Esophagus muscularis mucosa (tissue), 4 donors: ENCODE measurements at places on chromosomes 11 and 22. TPM values are rescaled to one million over a fixed set of nuclear protein-coding genes. Genes with fewer than 3 reads are reported as not detected.

IGF2 gene
- 59.6 TPM for total RNA-seq

DNA sequence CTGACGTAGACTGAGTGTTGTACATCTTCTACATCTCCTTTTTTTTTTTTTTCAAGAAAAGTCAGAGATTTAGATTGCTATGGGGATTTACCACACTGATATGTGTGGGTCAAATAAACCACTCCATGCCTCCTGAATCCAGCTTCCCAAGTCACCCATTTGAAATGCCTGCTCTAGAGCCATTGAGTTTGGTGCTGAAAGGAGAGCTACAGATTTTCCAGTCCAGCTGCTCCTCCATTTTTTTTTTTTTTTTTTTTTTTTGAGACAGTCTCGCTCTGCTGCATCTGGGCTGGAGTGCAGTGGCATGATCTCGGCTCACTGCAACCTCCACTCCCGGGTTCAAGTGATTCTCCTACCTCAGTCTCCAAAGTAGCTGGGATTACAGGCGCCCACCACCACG is 115.2 kb upstream of the TIMP3 start:
- no peaks in the 10 kb centered on the region for H3K27me3 ChIP-seq
- H3K36me3 ChIP-seq = no peaks in the 10 kb centered on the region
- no peak overlapping the region for H3K4me3 ChIP-seq

DNA sequence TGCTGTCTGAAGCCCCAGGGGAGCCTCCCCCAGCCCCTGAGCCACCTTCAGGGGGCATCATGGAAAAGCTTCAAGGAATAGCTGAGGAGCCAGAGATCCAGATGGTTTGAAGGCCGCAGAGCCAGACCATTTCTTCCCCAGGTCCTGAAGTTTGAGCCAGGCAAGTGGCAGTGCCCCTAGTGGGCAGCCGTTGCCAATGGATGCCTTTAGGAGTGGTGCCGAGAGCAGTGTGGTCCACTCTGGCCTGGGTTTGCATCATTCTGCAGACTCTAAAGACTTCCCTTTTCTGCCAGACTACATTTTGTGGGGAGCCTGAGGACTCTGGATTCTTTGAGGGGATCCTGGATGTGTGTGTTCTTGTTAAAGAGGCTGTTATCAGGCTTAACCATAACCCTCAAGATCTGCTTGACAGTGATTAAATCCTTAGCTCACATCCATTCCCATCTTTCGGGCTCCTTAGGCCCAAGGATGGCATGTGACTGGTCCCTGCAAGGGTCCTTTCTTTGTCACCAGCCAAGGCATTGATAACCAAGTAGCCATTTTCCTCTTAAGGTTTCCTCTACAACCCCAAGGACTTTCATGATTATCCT is 13.1 kb downstream of the HINFP start:
- H3K27ac ChIP-seq = no peak overlapping the region
- no peaks in the 10 kb centered on the region for H3K27me3 ChIP-seq
- no peaks in the 10 kb centered on the region for H3K4me1 ChIP-seq
- H3K4me3 ChIP-seq = no peak overlapping the region
- no peak for DNase-seq
- peaks cover 51% of the 10 kb centered on the region for H3K36me3 ChIP-seq

- H3K27me3 ChIP-seq = no peaks in the 10 kb centered on the region
- H3K27ac ChIP-seq = peak overlapping the region; percentile 100
- peaks cover 82% of the 10 kb centered on the region for H3K36me3 ChIP-seq
- H3K4me1 ChIP-seq = peaks cover 74% of the 10 kb centered on the region
- DNase-seq = no peak
These were observed 4.7 kb downstream of the ZBTB16 start for GRCh38 chr11:114064216-114064615.

GRCh38 chr11:94794287-94795168 is 26.4 kb downstream of the AMOTL1 start:
- H3K27me3 ChIP-seq = no peaks in the 10 kb centered on the region
- peaks cover 3% of the 10 kb centered on the region for H3K36me3 ChIP-seq
- H3K4me1 ChIP-seq = peaks cover 90% of the 10 kb centered on the region

GRCh38 chr11:13663631-13664071 is 4.8 kb upstream of the FAR1 start:
- no peaks in the 10 kb centered on the region for H3K36me3 ChIP-seq
- DNase-seq = no peak
- H3K4me1 ChIP-seq = peaks cover 10% of the 10 kb centered on the region
- H3K4me3 ChIP-seq = no peak overlapping the region

DNA sequence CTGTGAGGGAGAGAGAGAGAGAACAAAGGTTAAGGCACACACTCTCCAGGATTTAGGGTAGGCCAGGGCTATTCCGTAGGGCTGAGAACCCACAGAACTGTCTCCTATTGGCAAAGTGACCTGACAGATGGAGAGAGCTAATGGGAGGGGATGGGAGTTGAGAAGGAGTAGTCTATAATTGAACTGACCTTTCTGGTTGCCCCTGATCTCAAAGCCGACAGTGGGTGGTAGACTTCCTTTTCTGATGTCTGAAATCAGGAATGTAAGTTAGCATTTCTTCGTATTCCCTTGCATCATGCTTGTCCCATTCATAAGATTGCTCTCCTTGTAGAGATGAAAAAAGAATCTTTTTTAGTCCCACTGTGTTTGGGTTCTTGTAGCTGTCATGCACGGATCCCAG is 210.1 kb downstream of the NTM start:
- DNase-seq = no peak
- no peaks in the 10 kb centered on the region for H3K36me3 ChIP-seq
- no peaks in the 10 kb centered on the region for H3K27me3 ChIP-seq
- H3K27ac ChIP-seq = no peak overlapping the region

GRCh38 chr22:41028841-41029240 is 63.6 kb upstream of the EP300 start:
- H3K36me3 ChIP-seq = no peaks in the 10 kb centered on the region
- no peaks in the 10 kb centered on the region for H3K4me1 ChIP-seq
- no peaks in the 10 kb centered on the region for H3K27me3 ChIP-seq
- peak overlapping the region; percentile 17 for H3K27ac ChIP-seq

PLAAT4 gene
- 26.3 TPM for total RNA-seq

PAMR1 gene
- total RNA-seq = 5.0 TPM

DNA sequence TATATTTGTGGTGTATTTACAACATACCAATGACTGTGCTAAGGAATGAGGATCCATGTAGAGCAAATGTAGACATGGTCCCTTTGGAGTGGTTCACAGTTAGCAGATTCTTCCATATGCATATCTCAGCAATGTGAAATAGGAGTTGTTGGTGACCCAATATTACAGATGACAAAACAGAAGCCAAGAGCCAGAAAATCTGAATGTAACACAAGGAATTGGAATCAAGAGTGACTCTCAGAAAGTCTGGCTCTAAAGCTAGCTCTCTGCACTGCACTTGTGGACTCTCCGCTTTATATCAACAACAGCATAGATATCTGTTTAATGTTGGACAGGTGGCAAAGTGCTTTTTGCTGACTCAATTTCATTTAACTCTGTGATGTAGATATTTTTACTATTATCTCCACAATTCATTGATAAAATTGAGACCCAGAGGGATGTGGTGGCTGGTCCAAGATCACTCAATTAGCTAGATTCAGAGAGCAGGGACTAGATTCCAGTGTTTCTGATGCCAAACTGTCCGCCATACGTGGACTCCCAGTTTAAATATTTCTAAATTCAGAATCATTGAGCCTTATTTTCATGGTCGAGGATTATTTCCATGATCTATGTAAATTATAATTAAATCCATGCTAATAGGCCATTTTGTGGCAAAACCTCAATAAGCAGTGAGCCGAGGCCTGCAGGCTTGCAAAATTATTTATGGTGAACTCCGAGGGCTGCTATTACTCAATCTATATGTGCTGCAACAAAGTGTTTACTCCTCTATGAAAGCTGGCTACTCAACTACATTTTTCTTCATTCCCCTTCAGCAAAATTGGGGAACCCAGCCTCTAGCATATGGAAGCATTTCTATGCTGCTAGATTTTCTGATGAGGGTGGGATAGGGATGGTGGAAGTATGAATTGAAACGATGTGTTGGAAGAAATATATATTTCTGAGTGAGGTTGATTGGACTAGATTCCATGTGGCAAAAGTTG is 21.1 kb upstream of the TENM4 start:
- no peak overlapping the region for H3K4me3 ChIP-seq
- no peak overlapping the region for H3K27ac ChIP-seq
- no peaks in the 10 kb centered on the region for H3K4me1 ChIP-seq
- peak; percentile 29 for DNase-seq
- no peaks in the 10 kb centered on the region for H3K36me3 ChIP-seq

SUSD2 gene
- 3.3 TPM for total RNA-seq

GLB1L2 gene
- total RNA-seq = 13.1 TPM

C11orf21 gene
- total RNA-seq = 0.83 TPM

DNA sequence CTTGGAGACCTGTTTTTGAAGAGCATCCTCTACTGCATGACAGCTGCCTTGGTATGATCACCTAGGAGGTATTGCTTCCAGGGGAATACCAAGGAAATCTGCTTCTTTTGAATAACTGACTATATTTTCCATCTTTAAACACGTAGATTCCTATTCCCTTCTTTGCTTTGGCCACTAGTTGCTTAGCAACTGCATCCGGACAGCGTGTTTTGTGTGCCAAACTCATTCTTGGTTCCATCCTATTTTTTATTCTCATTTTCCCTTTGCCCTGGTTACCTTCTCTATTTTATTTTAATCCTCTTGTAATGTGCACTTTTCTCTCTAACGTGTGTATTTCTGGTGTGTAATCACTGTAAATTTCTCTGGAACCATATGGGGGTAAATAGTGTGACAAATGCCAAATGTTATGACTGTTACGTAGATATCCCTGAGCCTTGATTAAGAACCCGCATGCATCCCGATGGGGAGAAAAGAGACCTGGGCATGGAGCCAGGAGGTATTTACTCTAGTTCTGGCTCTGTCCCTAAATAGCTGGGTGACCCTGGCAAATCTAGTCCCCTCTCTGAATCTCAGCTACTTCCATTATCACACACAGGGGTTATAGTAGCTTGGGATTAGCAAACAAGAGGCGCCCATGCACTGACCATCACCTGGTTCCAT is 241.7 kb downstream of the MIAT start:
- no peaks in the 10 kb centered on the region for H3K36me3 ChIP-seq
- H3K4me3 ChIP-seq = no peak overlapping the region
- H3K27me3 ChIP-seq = no peaks in the 10 kb centered on the region
- no peak for DNase-seq
- H3K4me1 ChIP-seq = peaks cover 37% of the 10 kb centered on the region
- H3K27ac ChIP-seq = no peak overlapping the region

GRCh38 chr11:131033151-131033651 is 116.9 kb upstream of the SNX19 start:
- no peaks in the 10 kb centered on the region for H3K4me1 ChIP-seq
- no peak overlapping the region for H3K27ac ChIP-seq
- peak; percentile 82 for DNase-seq
- H3K27me3 ChIP-seq = no peaks in the 10 kb centered on the region
- H3K4me3 ChIP-seq = no peak overlapping the region

DNA sequence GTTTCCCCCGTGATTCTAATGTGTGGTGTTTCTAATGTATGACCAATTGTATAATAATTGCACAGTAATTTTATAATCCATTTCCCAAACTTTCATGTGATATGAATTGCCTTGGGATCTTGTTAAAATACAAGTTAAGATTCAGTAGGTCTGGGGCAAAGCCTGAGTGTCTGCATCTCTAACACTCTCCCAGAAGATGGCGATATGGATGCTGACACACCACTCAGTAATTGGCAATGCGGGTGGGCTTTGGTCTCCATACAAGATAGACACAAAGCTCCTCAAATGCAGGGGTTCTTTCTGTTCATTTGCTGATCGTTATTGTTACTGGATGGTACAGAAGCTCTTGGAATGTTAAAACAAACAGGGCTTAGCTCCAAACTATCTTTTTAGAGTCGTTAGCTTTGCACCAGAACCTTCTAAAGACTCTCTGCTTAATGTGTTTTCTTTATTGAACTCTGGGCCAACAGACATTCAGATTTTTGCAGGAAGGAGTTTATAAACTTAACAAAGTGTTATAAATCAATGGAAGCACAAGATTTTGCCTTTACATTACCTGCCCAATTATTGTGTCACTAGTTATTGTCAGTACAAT is 45.4 kb upstream of the ANO3 start:
- no peaks in the 10 kb centered on the region for H3K4me1 ChIP-seq
- H3K36me3 ChIP-seq = no peaks in the 10 kb centered on the region
- no peaks in the 10 kb centered on the region for H3K27me3 ChIP-seq
- no peak overlapping the region for H3K4me3 ChIP-seq

- no peaks in the 10 kb centered on the region for H3K36me3 ChIP-seq
- H3K4me1 ChIP-seq = no peaks in the 10 kb centered on the region
- no peak overlapping the region for H3K27ac ChIP-seq
These were observed 18.2 kb upstream of the MUC5AC start for GRCh38 chr11:1139441-1140083.
